ENCODE measurements at places on chromosomes 2 and 18.

- DNase-seq: no peak
Measured at GRCh38 chr18:51028201-51028805, 1.7 kb upstream of the SMAD4 start.

- no peak for DNase-seq
Measured at GRCh38 chr18:6571239-6571602, 156.5 kb upstream of the L3MBTL4 start.

- DNase-seq: no peak
Measured at GRCh38 chr2:100813527-100813926, 6.4 kb upstream of the NPAS2 start.

DNA sequence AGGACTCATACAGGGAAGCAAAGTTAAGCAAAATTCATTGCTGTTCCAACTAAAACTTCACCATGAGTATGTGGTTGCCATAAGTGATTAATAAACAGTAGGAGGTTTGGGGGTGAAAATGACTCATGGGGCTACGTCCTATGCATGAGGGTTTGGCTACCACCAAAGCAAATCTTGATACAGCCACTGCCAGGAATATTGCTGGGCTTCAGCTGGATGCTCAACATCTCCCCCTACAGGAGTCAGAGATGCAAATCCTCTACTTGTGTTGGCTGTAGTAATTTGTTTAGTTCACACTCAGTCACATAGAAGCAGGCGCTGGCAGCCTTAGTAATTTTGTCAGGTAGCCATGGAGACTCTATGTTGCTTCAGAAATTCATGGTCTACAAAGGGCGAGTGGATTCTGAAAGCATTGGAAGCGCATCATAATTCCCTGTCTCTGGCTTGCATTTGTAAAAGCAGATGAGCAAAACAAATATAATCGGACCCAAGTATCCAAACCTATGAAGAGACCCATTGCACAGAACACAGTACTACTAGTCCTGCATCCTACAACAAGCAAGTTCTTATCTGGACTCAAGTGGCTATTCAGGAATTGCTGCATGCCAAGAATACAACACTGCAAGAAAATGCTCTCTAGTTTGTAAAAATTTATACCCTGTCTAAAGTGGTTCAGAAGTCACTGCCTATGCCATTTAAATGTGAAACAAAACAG is 76.0 kb downstream of the CD28 start:
- peak; percentile 38 for DNase-seq

DNA sequence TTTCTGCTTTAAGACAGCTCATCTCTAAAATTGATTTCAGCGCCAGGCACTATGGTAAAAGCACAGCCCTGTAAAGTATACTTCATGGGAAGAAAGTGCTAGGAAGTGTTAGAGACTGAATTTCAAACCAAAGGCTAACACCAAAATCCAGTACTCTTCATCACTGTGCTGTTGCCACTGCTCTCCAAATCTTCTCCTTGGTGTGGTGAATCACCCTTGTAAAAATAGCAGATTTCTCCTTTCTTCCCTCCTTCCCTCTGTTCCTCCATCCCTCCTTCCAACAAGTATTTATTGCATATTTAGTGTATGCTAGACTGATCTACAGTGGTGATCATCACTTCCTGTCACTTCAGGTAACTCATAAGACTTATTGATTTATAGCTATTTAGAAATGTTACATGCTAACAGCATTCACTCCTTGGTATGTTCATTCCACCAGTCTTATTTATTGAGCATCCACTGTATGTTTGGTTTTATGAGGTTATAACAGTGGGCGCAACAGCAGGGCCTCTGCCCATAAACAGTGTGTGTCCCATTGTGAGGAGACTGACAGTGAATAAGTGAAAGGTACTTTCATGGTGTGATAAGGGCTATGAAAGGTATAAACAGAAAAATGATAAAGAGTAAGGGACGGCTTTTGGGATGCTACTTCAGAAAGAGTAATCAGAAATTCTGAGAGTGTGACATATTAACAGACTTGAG is 20.0 kb downstream of the KDM3A start:
- DNase-seq: no peak

GRCh38 chr2:170255971-170256370 is 78.0 kb downstream of the MYO3B start:
- DNase-seq: no peak

DNA sequence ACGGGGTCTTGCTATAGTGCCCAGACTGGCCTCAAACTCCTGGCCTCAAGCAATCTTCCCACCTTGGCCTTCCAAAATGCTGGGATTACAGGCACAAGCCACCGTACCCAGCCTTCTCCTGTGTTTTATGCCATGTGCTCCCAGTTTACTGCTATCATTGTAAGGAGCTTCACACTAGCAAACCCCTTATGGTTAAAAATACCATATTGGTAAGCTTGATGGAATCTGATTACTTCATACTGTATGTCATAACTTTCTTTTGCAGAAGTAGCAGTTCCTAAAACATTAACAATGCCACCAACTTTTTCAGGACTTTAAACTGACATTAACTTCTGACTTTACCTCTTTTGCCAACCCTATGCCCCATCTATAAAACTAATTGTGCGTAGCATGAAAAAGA is 36.2 kb downstream of the HAT1 start:
- DNase-seq: no peak

- no peak for DNase-seq
Measured at GRCh38 chr2:173990245-173990644, 25.1 kb upstream of the SP3 start.

- DNase-seq: no peak
Measured at GRCh38 chr18:58005011-58005410, 39.0 kb upstream of the NEDD4L start.

- peak; percentile 2 for DNase-seq
Measured at GRCh38 chr2:66334237-66335029, 100.5 kb upstream of the MEIS1 start.

- DNase-seq: no peak
Measured at GRCh38 chr2:233006648-233007047, 6.4 kb downstream of the NGEF start.

DNA sequence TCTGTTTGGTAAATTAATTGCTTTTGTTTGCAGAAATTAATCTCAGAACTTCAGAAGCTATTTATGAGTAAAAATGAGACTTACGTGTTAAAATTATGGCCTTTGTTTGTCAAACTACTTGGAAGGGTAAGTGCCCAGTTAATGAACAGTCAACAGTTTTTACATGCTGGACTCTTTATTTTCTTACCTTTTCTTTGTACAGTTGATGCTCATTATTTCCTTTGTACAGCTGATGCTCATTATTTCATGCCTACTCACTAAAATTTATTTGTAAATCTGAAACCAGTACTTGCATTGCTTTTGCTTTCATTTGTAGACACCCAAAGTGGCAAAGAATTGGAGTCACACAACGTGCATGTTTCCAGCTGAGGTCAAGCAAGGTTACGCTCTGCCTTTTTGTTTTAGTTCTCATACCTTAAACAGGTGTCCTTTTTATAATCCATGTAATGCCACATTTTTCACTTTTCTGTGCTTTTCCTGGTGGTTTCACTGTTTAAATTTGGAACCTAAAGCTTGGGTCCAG is 13.3 kb downstream of the RIF1 start:
- no peak for DNase-seq

- no peak for DNase-seq
Measured at GRCh38 chr2:127261804-127262406, 32.0 kb downstream of the ERCC3 start.

DNA sequence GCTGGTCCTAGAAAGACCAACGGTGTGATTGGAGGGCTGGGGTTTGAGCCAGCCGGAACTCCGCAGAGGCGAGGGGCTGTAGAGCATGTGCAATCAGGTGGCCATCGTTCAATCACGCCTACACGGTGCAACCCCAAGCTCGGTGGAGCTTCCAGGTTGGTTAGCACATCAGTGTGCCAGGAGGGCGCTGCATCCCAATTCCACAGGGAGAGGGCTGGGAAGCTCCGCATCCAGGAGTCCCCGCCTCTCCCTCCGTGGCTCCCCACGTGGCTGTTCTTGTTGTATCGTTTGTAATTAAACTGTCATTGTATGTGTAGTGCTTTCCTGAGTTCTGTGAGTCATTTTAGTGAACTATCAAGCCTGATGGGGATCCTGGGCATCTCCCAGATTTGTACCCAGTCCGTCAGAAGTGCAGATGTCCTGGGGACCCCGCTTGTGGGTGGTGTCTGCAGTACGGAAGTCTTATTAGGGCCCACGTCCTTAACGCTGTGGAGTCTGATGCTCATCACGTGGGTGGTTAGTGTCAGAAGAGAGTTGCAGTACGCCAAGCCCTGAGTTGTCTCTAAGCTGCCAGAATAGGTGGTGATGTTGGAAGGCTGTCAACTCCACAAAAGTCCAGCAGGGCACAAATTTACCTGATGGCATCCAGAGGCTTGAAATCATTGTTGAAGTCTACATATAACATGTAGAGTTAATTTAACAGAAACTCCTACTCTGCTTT is 20.6 kb upstream of the AMMECR1L start:
- no peak for DNase-seq

- DNase-seq: no peak
Measured at GRCh38 chr2:218805627-218806026, 23.7 kb downstream of the CYP27A1 start.

- DNase-seq: no peak
Measured at GRCh38 chr2:72034353-72035095, 113.1 kb downstream of the CYP26B1 start.

DNA sequence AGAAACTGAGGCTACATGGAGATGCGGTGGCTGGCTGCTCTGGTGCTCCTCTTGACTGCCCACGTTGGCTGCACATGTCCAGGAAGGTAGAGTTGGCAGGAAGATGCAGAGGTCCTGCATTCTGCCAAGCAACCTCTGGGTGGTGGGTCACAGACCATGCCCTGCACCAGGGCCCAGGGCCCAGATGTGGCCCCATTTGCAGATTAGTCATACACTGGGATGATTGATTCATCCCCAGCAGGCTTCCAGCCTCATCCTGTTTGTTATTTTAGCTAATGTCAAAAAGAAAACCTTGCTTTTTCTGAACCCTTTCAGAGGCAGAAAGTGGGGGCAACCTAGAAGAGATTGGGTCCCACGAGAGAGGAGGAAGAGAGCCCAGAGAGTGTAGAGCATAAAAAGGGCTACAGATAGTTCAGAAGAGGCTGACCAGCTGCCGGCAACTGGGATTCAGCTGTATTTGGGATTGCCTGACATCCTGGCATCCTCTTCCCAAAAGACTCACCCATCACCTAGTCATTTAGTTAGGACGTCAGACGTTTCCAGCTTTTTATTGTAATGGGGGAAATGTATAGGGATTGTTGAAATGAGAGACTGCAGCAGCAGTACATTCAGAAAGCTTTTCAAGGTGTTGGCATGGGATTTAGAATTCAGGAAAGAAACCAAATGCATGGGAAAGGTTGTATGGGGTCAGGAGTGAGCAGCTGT is 101.9 kb downstream of the CTIF start:
- no peak for DNase-seq

GRCh38 chr18:2903006-2903405 is 56.2 kb downstream of the EMILIN2 start:
- DNase-seq: no peak

- no peak for DNase-seq
Measured at GRCh38 chr2:204255071-204255470, 290.2 kb upstream of the PARD3B start.

GRCh38 chr2:28980368-28981015 is 606 bp upstream of the TOGARAM2 start:
- DNase-seq: no peak

- DNase-seq: no peak
Measured at GRCh38 chr18:72612894-72613533, 68.9 kb upstream of the CBLN2 start.

DNA sequence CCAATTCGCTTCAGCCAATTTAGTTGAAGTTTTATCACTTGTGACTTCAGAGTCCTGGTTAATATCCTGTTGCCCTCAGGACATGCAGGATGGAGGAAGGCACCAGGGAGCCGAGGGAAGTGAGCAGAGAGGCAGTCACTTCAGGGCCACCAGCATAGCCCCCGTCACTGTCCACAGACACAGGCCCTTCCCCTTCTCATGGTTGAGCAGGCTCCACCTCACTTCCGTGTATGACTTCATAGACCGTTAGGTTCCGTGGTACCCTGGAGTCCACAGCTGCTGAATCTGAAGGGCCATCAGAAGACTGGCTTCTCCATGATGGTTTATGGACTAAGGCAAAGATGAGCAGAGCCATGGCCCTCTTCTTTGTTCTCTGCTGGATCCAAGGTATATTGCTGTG is at the start of gene C2orf92:
Gene C2orf92 (plus strand): TSS at position 266 of the 400 bp plus-strand sequence. CDS start 76 bp downstream, at position 342.
- no peak for DNase-seq

- DNase-seq: no peak
Measured at GRCh38 chr2:83972128-83972527, 487.0 kb downstream of the SUCLG1 start.

DNA sequence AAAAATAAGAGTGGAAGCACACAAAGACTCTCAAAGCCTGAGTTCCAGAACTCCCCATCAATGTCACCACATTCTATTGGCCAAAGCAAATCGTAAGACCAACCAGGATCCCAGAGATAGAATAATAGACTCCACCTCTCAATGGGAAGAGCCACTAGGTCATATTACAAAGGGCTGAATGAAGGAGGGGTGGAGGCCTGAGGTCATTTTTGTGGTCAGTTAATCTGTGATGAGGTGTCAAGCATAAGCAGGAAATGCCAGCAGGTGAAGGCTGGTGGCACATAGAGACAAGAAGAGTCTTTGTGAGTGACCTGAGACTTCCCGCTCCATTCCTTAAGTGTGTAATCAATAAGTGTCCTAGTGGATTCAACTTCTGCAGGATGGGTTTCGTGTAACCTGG is 144.3 kb downstream of the TFCP2L1 start:
- no peak for DNase-seq
